ENCODE measurements at places on chromosomes 2 and 18. TPM values are rescaled to one million over a fixed set of nuclear protein-coding genes. Genes with fewer than 3 reads are reported as not detected.

The COL3A1 gene
- total RNA-seq = not detected

The LRRC30 gene
- not detected for total RNA-seq

The ACADL gene
- total RNA-seq = not detected

The ATP6V1B1 gene
- 7.2 TPM for total RNA-seq

The NEU4 gene
- total RNA-seq = 0.86 TPM

The KCNG3 gene
- total RNA-seq = not detected

The REG1B gene
- total RNA-seq = not detected

The SLC5A7 gene
- not detected for total RNA-seq

The C2orf80 gene
- not detected for total RNA-seq

The CLIP4 gene
- 40.6 TPM for total RNA-seq

The ARHGEF4 gene
- not detected for total RNA-seq

The MC4R gene
- not detected for total RNA-seq

The NT5C1B gene
- total RNA-seq = not detected

The CDH7 gene
- not detected for total RNA-seq

GRCh38 chr2:34408100-34408499, 809.0 kb upstream of the FAM98A start:
- DNase-seq = no peak

DNA sequence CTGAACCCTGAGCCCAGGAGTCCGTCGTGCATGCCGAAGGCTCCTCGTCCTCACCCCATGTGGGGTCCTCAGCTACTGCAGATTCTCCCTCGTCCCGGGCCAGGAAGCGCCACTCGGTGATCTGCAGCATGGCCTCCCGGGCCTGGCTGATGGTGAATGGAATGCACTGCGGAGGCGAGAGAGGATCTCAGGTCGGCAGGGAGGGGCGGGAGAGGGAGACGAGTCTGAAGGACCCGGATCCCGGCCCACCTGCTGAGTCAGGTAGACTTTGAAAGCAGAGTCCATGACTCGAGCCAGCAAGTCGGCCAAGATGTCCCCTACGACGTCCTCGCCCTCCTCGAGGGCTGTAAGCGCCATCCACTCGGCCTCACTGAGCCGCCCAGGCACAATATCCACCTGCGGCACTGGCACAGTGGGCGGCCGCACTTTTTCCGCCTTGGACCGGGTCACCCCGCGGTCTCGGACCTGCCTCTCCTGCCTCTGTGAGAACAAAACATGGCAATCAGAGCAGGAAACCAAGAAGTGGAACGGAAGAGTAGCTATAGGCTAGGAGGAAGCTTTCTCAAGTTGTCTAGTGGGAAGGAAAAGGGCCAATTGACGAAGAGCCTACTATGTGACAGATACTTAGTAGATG, 5.5 kb downstream of the C2orf81 start:
- no peak for DNase-seq

- no peak for DNase-seq
Observed at GRCh38 chr2:189293164-189293563, 113.6 kb upstream of the COL5A2 start.

DNA sequence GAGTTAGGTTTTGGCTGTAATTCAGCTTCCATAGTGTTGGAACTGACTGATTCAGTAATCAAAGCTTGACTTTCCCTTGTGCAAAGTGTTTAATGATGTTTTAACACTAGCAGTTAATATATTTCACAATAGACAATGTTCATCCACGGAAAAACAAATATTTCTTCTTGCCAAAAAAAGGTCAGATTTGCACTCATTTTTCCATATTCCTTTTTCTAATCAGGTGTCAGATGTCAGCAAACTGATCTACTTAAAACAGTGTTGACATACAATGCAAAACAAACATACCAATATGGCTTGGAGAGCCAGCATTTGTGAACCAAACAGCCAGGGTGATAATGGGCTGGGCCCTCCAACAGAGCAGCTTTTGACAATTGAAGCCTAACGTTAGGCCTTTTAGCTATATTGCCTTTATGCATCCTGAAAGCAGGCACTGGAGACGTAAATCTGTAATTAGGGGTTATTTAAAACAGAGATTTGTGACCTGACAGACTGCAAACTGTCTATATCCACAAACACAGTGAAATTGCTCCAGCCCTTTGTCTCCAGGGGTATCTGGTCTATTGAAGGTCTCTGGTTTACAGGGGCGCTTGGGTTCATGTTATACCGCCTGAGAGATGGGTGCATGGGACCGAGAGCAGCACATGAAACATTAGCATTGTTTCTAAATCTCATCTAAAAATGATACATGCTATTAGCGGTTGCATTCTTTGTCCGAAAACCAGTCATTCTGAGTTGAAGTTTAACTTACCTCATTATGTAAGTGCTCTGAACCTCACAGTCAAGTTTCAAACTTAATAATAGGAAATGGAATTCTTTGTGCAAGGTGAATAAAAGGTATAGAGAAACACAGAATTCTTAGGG, 7.1 kb upstream of the CDCA7 start:
- no peak for DNase-seq

DNA sequence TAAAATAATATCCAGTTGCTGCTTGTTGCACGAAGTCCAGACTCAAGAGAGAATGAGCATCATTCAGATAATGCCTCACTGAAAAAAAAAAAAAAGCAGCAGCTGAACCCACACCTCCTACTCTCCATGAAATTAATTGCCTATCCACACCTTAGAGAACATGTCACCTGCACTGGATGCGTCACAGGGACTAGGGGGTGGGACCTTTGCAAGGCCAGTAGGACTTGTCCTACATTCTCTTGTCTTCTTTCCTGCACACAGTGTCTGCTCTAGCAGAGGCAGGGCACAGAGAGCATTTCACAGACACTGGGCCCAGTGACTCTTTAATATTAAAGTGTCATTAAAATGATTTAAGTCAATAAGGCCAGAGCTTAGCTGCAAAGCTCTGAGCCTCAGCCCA, at the start of gene ABCA12:
Gene ABCA12, minus strand, starts transcription at position 148 of the 400 bp plus-strand sequence. CDS start 418 bp downstream, outside the sequence.
- DNase-seq = no peak

GRCh38 chr18:23689031-23689615, at the start of gene LAMA3:
Gene LAMA3, plus strand, starts transcription at chr18:23689453. Its CDS starts 231 bp downstream, at chr18:23689684.
- no peak for DNase-seq

DNA sequence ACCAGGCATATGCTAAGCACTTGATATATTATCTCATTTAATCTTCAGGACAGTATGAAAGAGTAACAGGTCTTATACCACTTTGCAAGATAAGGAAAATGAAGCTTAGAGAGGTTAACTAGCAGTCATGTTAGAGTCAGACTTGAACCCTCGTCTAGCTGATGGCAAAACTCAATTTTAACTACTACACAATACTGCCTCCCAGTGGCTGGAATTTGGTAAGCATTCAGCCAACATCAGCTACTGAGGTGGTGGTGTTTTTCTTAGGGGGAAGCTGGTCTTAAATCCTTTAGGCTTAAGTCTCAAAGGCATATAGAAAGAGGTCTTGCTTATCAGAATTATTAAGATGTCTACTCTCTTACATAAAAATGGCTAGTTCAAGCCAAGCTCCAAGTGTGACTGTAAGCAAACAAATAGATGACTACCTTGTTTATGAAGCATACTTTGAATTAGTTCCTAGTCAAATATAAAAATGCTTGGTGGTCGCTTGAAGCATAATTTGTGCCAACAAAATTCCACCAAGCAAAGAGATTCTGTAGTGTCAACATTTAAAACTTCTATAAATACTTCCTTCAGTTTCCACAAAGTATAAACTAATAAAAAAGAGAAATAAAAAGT, 325.4 kb upstream of the FIGN start:
- DNase-seq = no peak

- DNase-seq = no peak
Observed at GRCh38 chr2:1748741-1749488, 4.6 kb upstream of the PXDN start.

GRCh38 chr2:220104871-220105351, 477.5 kb downstream of the SLC4A3 start:
- no peak for DNase-seq

- peak; percentile 81 for DNase-seq
Observed at GRCh38 chr2:38959938-38960608, 70.4 kb downstream of the ARHGEF33 start.

- no peak for DNase-seq
Observed at GRCh38 chr18:55407774-55408535, 180.0 kb downstream of the TCF4 start.

DNA sequence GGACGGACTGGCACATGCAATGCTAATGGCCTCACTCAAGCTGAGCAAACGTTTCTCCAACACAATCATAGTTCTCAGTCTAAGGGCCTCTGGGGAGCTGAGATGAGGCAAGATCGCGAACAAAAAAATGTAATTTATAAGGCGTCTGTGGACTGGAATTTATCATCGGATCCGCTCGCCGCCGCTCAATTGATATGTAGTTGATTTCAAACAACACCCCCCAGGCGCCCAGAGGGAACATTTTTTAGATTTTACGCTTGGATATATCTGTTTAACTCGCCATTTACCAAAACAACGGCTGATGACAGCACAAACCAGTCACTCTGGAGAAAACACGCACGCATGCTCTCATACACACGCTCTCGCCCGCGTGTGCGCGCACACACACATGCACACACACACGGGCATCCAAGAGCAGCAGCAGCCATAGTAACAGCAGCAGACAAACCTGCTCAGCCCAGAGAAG, 335.8 kb downstream of the SMAD2 start:
- no peak for DNase-seq

All from natural killer cell treated with Interleukin-12 subunit alpha and Interleukin-12 subunit beta and Interleukin-15 and Interleukin-18, amount 100 ng/mL, for 72 hours (primary cell).